ENCODE measurements at places on chromosomes 12 and 14.

DNA sequence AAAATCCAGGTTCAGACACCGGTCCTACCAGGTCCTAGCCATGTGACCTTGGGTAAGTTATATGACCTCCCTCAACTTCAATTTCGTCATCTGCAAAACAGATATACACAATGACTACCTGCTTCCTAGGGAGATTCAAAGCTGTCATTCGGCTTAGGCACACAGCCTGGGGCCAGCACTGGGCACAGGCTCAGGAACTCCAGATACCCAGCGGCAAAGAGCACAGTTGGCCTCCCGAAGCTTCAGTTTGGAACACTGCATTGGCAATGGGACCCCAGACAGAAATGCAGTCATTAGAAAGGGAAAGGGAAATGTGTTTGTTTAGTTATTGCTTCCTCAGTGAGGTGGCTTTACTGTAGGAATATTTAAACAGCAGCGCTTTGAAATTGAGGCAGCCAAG is 11.4 kb downstream of the PLEKHG6 start:
- no peak overlapping the region for H3K4me3 ChIP-seq
- H3K4me1 ChIP-seq = peaks cover 29% of the 10 kb centered on the region
- no peak overlapping the region for H3K27ac ChIP-seq
- no peaks in the 10 kb centered on the region for H3K27me3 ChIP-seq

GRCh38 chr14:69612014-69612782 is 802 bp downstream of the SUSD6 start:
- no peaks in the 10 kb centered on the region for H3K36me3 ChIP-seq
- peak overlapping the region; percentile 90 for H3K4me3 ChIP-seq
- H3K4me1 ChIP-seq = peaks cover 36% of the 10 kb centered on the region
- no peaks in the 10 kb centered on the region for H3K27me3 ChIP-seq
- peak overlapping the region; percentile 92 for H3K27ac ChIP-seq
- peak; percentile 67 for DNase-seq

GRCh38 chr14:35973770-35974169 is 147.6 kb downstream of the BRMS1L start:
- no peak for DNase-seq
- no peaks in the 10 kb centered on the region for H3K4me1 ChIP-seq

DNA sequence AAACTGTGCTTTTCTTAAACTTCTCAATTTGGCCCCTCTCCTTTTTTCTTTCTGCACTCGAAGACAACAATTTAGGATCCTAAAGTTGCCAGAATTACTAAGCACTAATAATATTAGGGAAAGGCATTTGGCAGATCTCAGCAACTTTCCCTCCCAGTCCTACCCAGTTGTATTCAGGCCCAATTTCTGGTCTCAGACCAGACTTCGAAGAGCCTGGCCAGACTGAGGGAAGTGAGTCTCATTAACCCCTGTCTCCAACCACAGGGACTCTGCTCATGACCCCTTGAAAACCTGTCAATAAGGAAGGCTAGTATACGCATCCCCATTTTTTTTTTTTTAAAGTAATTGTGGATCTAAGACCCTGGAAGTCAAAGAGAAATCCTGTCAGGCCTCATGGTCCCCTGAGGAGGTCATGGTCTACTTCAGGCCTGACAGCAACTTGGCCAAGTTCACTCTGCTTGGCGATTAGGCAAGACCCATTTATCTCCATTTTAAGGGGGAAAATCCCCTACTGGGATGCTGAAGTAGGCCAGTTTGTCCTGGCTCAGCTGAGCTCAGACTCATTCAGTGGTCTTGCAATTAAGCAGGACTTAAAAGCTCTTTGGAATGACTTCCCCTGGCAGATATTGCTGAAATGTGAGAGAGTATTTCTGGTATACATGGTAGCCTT is 521.0 kb downstream of the FUT8 start:
- H3K27ac ChIP-seq = no peak overlapping the region
- no peak overlapping the region for H3K4me3 ChIP-seq
- H3K36me3 ChIP-seq = no peaks in the 10 kb centered on the region
- H3K27me3 ChIP-seq = no peaks in the 10 kb centered on the region
- no peak for DNase-seq
- no peaks in the 10 kb centered on the region for H3K4me1 ChIP-seq

- DNase-seq = no peak
- no peak overlapping the region for H3K27ac ChIP-seq
- H3K4me3 ChIP-seq = no peak overlapping the region
- H3K36me3 ChIP-seq = no peaks in the 10 kb centered on the region
- H3K4me1 ChIP-seq = no peaks in the 10 kb centered on the region
These were observed 78.0 kb upstream of the CD163 start for GRCh38 chr12:7581625-7582024.

GRCh38 chr14:44795725-44796124 is 166.0 kb downstream of the KLHL28 start:
- no peaks in the 10 kb centered on the region for H3K4me1 ChIP-seq
- no peaks in the 10 kb centered on the region for H3K36me3 ChIP-seq
- H3K27ac ChIP-seq = no peak overlapping the region
- no peaks in the 10 kb centered on the region for H3K27me3 ChIP-seq
- H3K4me3 ChIP-seq = no peak overlapping the region

GRCh38 chr14:20332431-20332787 is 670 bp downstream of the CCNB1IP1 start:
- DNase-seq = no peak
- peaks cover 9% of the 10 kb centered on the region for H3K4me1 ChIP-seq
- H3K4me3 ChIP-seq = peak overlapping the region; percentile 98
- peaks cover 2% of the 10 kb centered on the region for H3K36me3 ChIP-seq
- H3K27ac ChIP-seq = peak overlapping the region; percentile 80

- no peaks in the 10 kb centered on the region for H3K4me1 ChIP-seq
- no peaks in the 10 kb centered on the region for H3K27me3 ChIP-seq
- DNase-seq = no peak
- no peak overlapping the region for H3K27ac ChIP-seq
These were observed 15.9 kb downstream of the CACNA1C start for GRCh38 chr12:2068653-2069052.

GRCh38 chr12:70338531-70338930 is 27.6 kb upstream of the KCNMB4 start:
- no peak for DNase-seq
- H3K27me3 ChIP-seq = no peaks in the 10 kb centered on the region

DNA sequence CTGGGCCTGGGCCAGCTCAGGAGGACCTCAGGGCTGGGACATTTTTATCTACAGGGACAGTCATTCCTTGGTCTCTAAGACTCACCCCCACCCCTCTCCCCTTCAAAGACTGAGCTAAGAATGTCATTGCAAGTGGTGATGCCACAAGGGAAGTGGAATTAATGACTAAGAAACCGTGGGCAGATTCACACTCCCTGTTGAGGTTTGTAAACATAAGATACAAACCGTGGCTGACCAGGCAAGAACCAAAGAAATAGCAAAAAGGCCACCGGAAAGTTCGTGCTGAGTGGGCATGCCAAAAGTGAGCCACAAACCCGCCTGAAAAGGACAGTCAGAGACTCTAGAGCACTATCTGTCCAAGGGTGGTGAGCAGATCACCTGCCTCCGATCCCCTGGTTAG is 25.7 kb downstream of the NUAK1 start:
- no peaks in the 10 kb centered on the region for H3K27me3 ChIP-seq
- DNase-seq = no peak
- no peak overlapping the region for H3K4me3 ChIP-seq
- peaks cover 2% of the 10 kb centered on the region for H3K4me1 ChIP-seq

DNA sequence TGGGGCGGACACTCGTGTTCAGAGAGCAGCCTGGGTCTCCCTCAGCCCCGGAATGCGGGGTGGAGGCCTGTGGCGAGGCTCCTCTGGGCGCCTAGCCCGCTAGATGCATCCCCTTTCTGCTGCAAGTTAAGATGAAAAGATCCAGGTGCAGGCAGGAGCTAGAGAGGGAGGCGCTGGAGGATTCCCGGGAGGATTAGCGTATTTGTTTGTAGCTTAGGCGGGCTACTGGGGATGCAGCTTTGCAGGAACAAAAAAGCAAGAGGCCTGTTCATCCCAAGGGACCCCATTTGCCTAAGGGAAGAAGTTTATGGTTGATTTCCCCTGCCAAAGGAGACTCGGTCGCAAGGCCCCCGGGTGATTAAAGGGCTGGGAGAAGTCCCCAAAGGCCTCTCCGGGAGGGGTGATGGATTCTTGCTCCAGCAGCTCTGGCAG is 824 bp downstream of the CCDC177 start:
- no peak overlapping the region for H3K27ac ChIP-seq
- no peaks in the 10 kb centered on the region for H3K4me1 ChIP-seq
- DNase-seq = peak; percentile 50
- H3K4me3 ChIP-seq = no peak overlapping the region
- H3K27me3 ChIP-seq = peaks cover 28% of the 10 kb centered on the region
- H3K36me3 ChIP-seq = no peaks in the 10 kb centered on the region

DNA sequence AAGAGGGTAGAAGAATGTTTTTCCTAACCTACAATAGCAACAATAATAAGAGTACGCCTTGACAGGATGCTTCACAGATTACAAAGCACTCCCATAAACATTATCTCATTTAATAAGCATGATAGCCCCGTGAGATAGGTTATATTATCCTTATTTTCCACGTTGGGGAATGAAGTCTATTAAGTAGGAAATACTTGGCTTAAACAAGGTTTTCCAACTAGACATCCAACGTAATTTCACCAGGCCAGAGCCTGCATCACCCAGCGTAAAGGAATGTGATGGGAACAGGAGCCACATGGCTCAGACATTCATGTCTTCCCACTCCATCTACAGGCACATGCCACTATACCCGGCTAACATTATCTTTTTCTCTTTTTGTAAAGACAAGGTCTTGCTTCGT is 223.4 kb upstream of the AMIGO2 start:
- H3K4me1 ChIP-seq = no peaks in the 10 kb centered on the region
- no peak overlapping the region for H3K4me3 ChIP-seq
- no peak overlapping the region for H3K27ac ChIP-seq
- H3K36me3 ChIP-seq = no peaks in the 10 kb centered on the region
- H3K27me3 ChIP-seq = no peaks in the 10 kb centered on the region

DNA sequence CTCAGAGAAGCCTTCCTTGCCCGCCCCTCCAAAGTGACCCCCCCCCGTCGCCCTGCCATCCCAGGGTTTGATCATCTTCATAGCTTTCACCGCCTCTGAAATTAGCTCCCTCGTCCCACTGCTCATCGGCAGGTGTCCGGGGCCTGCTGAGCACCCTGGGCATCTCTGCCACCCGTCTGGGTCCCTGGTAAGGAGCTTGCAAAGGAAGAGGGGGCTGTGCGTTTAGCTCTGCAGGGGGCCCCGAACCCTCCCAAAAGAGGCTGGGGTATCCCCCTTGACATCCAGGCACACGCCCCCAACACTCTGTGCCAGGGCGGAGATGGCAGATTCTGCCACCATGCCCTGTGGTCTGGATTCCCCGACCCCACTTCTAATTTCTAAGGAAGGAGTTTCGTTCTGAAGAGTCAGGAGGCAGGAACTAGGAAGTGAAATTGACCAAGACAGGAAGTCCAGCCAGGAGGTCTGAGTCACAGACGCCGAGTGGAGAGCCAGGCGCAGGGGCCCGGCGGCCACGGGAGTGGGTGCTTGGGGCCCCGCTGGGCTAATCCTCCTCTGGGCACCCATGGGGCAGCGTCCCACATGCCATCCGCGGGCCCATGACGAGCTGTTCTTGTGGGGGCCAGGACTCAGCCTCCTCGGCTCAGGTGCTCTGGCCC is 95.7 kb downstream of the RFLNA start:
- peaks cover 2% of the 10 kb centered on the region for H3K36me3 ChIP-seq
- peaks cover 43% of the 10 kb centered on the region for H3K4me1 ChIP-seq

DNA sequence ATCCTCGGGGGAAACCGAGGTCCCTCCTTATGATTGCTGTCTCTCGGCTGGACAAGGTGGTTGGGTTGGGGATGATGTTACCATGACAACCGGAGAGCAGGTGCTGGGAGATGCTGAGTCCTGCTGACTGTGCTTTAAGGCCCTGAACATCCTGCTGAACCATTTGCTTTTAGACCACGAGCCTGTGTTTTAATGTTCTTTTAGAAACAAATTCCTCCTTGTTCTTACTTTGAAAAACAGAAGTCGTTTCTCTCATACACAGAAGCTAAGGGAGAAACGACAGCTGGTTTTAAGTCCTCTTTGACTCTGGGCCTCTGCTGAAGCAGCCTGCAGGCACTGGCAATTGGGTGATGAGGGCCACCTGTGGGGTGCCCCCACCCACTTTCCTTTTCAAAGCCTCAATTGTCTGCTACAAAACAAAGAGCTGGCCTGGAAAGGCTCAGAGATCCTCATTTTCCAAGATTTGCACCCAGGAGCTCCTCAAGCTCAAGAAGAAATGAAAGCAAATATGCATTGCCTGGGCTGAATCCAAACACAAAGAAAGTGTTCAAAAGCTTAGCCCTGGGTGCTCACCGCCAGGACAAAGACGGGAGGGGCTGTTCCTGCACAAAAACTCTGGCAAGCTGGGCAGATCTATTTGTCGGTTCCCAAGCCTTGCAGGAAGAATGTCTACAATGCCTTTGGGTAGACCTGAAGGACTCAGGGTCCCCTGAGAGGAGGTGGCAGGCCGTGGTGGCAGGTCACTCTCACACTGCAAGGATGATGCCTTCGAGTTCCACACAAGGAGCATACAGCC is 90.0 kb upstream of the CLMN start:
- no peaks in the 10 kb centered on the region for H3K36me3 ChIP-seq
- no peak overlapping the region for H3K27ac ChIP-seq
- no peaks in the 10 kb centered on the region for H3K27me3 ChIP-seq

DNA sequence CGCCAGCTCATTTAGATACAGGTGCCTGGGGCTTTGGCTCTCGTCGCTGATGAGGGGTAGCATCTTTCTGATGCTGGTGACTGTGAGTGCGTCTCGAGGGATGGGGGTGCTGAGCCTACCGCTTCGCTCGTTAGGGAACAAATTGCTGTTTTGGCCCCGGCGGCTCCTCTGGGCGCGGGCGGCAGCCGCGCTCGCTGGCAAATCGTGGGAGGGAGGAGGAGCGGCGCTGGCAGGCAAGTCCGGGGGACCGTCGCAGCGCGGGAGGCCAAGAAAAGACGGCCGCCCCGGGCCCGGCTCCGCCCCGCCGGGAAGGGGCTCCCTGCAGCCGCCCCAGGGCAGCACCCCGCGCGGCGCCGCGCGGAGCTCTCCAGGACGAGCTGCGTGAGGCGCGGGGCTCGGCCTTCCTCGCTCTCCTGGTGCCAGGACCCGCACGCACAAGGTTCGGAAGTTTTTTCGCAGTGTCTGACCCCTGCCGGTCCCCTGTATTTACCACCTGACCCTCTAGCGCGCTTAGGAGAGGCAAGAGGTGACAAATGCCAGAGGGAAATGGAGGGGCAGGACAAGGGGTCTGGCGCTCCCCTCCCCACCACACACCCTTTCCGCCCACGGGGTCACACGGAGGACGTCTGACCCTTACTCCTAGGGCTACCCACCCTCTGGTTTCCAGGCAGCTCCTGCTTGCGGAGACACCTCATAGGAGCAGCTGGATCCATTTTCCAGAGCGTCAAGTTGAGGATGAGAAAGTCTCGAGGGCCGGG is 899 bp upstream of the KCNH3 start:
- H3K27ac ChIP-seq = no peak overlapping the region
- no peak for DNase-seq
- H3K4me3 ChIP-seq = no peak overlapping the region
- peaks cover 5% of the 10 kb centered on the region for H3K27me3 ChIP-seq
- no peaks in the 10 kb centered on the region for H3K36me3 ChIP-seq

GRCh38 chr14:84959851-84960520 is 570.0 kb upstream of the FLRT2 start:
- no peaks in the 10 kb centered on the region for H3K27me3 ChIP-seq
- DNase-seq = no peak
- no peaks in the 10 kb centered on the region for H3K36me3 ChIP-seq
- no peak overlapping the region for H3K4me3 ChIP-seq
- no peak overlapping the region for H3K27ac ChIP-seq

All from kidney (tissue), 22 donors.